Skin of body (tissue), 3 donors: ENCODE measurements at places on chromosomes 5 and 9. TPM values are rescaled to one million over a fixed set of nuclear protein-coding genes. Genes with fewer than 3 reads are reported as not detected.
A peak's percentile ranks its signal among the peaks of the same experiment; 100 is the strongest.

PPP2R2B gene
- total RNA-seq: 2.2 TPM

FUT7 gene
- total RNA-seq: 0.39 TPM

ECSCR gene
- 11.9 TPM for total RNA-seq

MYMK gene
- 0.89 TPM for total RNA-seq

RNF183 gene
- 0.20 TPM for total RNA-seq

WNT8A gene
- not detected for total RNA-seq

CER1 gene
- 0.30 TPM for total RNA-seq

LCN10 gene
- total RNA-seq: not detected

CDHR2 gene
- total RNA-seq: not detected

TMEM167A gene
- 60.9 TPM for total RNA-seq

DNA sequence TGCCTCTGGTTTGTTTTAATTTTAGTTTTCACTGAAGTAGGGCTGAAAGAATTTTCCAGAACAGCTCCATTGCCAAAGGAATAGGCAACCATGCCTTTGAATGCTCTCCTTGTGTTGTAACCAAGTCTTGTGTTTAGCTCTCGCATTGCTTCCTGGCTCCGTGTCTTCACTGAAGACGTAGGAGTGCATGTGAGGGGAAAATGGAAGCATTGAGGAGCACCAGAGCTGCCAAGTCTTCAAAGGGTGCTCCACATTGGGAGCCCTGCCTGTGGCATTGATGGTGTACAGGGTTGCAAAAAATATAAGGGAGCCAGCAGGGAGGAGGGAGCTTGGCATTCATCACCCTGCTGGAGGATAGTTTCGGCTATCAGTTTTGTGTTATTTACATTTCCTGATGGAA is 86.6 kb downstream of the NTRK2 start:
- peak; percentile 4 for DNase-seq

GRCh38 chr5:108720391-108720790 is 27.3 kb upstream of the FER start:
- DNase-seq: no peak

DNA sequence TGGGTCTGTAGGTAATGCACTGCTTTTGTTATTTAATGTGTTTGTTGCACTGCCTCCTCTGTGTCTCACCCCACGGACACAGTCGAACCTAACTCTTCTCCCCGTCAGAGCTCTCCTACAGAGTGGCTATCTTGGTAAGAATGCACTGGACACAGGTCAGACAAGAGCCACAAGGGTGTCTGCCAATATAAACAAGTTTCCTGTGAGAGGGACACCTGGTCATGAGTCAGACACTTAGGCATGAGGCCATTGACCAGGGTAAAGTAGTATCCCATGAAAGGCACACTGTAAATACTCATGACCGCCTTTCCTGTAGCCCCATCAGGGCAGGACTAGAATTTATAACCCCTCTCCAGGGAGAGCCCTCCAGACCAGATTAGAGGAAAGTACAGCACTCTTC is 115.5 kb downstream of the SLC12A2 start:
- no peak for DNase-seq

DNA sequence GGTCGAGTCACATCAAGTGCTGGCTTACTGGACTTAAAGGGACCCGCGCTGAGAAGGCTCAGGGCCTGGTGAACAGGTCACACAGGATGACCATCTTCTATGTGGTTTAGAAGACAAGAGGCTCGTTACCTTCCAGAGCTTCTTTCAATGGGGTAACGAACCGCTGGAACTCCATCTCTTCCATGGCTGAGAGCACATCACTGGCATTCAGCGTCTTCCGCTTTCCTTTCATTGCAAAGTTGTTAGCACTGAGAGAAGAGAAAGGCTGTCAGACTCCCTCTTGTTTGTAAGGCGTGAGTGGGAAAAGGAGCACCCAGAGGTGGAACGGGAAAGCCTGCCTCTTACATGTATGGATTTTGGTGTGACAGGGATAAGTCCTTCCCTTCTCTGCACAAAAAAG is 994 bp downstream of the POLE3 start:
- no peak for DNase-seq

DNA sequence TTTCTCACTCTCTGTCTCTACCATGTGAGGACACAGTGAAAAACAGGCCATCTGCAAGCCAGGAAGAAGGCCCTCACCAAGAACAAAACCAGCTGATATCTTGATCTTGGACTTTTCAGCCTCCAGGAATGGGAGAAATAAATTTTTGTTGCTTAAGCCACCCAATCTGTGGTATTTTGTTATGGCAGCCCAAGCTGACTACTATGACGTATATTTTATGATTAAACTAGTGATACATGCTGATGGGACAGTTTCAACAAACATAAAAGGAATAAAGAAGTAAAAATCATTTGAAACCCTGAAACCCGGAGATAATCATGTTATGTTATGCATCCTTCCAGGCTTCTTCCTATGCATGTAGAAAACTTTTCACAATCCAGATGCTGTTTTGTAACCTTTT is 71.5 kb upstream of the ERBIN start:
- no peak for DNase-seq

GRCh38 chr5:76165711-76166374 is 82.7 kb downstream of the SV2C start:
- DNase-seq: no peak

DNA sequence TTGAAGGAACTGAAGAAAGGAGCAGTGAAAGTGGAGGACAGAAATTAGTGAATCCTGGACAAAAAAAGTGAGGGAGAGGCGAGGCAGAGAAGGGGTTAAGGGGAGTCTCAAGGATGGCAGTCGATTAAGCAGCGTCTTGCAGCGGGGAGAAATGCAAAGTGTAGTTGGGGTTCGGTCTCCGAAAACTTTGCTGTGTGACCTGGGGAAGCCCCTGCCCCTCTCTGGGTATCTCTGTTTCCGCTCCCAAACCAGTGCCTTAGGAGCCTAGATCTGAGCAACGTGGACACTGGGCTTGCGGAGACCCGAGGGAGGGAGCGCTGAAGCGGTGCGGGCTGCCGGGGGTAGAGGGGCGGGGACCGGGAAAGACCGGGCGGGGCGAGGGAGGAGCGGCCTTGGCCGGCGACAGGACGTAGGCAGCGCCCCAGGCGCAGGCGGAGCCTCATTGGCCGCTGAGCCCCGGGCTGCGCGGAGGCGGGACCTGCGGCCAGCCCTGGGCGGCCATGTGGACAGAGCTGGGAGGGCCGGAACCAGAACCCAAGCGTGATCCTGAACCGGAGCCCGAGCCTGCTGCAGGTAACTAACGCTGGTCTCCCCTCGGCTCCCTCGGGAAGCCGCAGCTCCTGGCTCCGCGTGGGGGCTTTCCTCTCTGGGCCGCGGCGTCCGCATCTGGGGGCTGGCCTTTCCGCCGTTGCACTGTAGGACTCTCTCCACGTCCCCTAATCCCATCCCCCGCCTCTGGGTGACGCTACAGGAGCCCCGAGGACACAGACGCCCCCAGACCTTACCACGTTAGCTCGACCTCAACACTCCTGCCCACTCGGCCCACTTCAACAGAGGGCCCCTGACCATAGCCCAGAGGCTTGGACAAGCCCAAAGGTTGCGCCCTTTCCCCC is at the start of gene ALDH1B1:
ALDH1B1 (plus strand) TSS at position 468 of the 893 bp plus-strand sequence. CDS start 3,047 bp downstream, outside the sequence.
- DNase-seq: peak; percentile 59

DNA sequence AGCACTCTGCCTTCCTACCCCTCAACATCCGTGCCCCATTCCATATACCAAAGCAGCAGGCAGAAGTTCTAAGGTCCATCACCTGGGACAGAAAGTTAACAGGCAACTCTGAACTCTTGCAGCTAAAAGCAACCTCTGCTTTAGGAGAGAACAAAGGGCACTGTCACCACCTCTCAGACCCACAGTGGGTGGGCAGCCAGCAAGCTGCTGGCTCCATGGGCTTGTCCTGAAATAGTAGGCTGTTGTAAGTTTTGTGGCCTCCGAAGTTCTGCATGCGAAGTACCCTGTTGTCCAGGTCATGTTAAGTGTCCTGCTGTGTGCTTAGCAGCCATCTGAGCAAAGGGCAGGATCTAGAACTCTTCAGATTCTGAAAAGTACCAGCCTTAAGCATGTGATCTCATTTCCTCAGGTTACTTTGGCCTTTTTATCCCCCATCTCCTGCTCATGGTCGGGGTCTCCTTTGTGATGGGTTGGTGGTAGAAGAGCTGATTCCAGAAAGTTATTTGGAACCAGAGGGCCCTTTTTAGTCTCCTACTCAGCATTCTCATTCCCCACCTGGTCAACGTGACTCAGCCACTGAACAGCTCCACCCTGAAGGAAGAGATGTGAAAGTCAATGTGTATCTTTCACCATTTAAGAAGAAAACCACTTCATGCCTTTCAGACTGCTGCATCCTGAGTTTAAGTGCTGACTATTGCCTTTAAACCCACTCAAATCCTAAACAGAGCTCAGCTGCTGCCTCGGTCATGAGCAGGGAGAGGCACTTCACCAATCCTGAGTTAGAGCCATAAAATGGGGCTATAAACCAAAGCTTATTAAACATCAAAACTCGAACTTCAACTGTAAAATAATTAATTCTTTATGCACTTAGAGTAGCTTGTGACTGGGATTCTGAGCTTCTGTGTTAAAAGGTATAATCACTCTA is 121.4 kb downstream of the DPYSL3 start:
- no peak for DNase-seq

DNA sequence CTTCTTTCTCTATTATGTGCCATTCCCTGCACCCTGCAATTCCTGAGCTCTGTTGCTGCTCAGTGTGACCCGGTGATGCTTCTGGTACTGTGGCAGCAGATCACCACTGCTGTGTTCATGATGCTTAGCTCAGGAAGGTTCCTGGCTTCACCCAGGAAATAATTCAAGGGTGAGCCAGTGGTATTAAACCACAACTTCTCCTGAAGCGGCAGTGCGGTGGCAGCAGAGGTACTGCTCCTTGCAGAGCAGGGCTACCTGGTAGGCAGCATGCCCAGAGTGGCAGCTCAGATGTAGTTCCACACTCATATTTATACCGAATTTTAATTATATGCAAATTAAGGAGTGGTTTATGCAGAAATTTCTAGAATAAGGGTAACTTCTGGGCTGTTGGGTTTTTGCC is 213.8 kb upstream of the ZNF608 start:
- no peak for DNase-seq

DNA sequence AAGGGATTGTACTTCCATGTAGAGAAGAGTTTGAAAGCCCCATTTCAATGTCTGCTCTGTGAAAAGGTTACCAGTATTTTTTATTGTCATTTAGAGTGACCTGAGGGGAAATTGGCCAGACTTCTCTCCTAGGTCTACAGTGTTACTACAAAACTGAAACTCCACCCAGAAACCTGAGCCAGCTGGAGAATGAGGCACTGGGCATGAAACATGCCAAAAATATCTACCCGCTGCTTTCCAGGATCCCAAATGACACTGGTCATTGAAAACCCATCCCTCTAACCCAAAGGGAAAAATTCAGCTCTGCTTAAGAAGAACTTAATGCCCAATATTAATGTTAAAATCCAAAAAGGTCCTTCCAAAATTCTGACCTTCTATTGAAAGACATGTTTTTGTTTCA is 99.2 kb upstream of the TRIM32 start:
- no peak for DNase-seq

DNA sequence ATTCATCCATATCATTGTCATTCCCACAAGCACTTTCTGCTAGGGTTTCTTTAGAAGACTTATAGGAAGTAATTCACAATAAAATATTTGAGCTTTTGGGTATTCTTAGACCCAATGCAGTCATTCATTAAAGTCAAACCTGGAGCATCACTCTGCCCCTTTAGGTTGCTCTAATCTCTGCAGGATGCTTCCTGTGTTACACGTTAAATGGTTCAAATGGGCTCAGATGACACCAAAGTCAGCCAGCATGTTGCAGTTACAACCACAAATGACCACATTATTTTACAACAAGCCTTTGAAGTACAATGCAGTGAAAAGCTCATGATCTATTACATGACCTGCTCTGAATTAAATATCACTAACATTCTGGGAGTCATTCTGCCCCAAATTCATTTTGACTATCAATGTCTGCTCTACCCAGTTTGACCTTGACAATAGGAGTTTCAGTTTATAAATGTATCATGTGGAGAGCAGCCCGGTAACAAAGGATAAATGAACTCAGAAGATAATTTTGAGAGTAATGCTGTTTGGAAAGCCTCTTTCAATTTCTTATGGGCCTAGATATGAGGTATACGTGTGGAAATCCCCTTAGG is 668.6 kb upstream of the DMAC1 start:
- no peak for DNase-seq

- DNase-seq: no peak
Measured at GRCh38 chr5:167509076-167509475, 782.4 kb upstream of the WWC1 start.

DNA sequence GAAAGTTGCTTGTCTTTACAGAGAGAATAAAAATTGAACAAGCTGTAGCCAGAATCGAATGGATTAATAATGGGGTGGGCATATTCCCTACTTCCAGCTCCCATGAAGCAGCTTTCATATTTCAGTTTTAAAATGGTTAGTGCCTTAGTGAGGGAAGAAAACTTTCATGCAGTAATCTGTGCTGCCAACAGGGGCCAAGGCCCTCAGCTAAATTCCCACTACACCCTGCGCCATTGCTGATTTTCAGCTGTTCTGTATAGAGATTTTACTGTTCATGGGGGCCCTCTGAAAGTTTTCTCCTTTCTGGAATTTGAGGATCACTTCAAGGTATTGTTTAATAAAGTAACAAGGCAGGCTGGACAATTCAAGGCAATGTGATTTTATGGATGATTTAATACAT is 58.2 kb downstream of the CAST start:
- no peak for DNase-seq

DNA sequence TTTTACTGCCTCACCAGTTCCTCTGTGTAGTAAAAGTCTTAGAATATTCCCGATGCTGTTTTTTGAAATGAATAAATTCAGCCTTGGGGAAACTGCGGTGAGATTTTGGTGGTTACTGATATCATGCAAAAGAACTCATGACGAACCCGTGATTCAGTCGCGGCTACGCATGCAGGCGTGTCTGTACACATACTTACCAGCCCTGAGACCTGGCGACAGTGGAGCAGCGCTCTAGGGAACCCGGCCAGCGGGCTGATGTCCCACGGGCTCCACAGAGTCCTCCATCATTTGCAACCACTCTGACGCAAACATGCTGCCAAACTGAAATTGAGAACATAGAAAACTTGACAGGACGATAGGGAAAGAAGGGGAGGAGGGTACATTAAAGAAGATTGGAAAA is 315.6 kb upstream of the DAB2 start:
- DNase-seq: no peak

DNA sequence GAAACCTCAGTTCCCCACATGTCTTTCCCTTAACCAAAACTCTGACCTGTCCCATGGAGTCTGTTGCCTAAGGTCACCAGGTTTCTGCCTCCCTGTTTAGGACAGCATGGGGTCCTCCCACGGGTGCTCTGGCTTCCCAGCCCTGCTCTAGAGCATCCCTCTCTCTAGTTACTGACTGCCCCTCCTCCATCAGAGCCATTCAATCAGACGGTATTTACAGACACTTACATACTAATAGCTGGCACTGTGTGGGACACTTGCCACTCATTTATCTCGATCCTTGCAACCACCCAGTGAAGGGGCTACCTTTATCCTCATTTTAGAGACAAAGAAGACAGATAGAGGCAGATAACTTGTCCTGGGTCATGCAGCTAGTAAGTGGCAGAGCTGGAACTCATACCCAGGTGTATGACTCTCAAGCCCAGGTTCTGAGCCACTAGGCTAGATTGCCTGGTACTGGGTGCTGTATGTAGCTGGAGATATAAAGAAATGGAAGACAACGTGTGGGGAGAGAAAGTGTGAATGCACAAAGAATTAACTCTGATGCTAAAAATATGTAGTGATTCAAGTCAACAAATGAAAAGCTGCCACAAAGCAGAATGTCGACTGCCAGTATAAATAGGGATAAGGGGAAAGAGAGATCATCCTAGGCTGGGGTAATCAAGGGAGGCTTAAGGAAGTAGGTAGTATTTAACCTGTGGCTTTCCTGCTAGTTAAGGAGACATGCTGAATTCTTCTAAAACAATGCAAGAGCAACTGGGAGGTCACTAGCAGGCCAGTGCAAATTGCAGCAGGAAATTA is 52.5 kb upstream of the PDE8B start:
- DNase-seq: no peak

GRCh38 chr5:178331491-178331996 is 98.9 kb upstream of the PHYKPL start:
- DNase-seq: no peak
